ENCODE measurements at places on chromosomes 13 and 19.

- DNase-seq, result no peak
Observed at GRCh38 chr13:110394371-110394841, 87.3 kb downstream of the COL4A2 start.

DNA sequence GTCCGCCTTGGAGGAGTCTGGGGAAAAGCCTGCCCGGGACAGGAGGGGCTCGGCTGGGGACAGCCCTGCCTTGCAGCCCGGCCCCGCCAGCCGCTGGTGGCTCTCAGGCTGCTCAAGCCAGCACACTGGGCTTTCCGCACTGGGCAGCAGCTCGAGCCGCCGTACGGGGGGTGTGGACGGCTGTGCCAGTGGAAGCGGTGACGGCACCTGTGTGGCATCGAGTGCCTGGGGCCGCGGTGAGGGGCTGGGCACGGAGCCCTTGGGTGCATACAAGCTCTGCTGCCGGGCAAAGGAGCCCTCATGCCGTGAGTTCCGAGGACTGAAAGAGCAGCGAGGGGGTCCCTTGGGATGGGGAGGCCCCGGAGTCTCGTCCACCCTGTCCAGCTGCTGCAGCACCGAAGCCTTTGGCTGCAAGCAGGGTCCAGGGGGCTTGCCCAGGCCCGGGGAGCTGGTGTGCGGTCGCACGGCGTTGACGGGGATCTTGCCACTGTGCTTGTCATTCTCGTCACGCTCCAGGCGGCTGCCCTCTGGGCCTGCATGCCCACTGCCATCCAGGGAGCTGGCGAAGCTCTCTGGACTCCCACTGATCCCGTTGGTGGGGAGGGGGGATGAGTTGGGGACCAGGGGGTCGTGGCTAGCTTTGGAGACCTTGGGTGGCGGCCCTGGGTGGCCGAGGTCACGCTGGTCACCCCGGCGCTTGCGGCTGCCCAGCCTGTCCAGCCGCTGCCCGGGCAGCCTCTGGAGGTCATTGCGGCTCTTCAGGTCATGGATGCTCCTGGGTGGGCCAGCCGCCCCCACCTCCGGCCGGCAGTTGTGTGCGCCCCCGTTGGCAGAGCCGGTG, 4.7 kb upstream of the SLC35E1 start:
- DNase-seq, result no peak

- DNase-seq, result no peak
Observed at GRCh38 chr13:101116826-101117225, 299.5 kb downstream of the NALCN start.

DNA sequence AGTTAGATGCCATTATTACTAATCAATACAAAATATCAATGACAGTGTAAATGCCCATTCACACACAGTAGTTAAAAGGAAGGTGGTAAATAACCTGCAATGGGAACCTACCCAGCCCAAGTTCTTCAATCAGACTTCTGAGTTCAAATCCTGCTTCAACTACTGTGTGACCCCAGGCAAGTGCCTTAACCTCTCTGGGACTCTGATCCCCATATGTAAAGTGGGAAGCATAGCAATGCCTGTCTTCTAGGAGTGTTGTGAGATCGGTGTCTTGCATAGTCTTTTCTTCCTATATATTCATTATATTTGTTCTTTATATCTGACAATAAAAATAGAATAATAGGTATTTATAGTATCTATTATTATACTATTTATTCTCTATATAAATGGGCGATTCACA, 6.9 kb downstream of the TIMM13 start:
- no peak for DNase-seq

DNA sequence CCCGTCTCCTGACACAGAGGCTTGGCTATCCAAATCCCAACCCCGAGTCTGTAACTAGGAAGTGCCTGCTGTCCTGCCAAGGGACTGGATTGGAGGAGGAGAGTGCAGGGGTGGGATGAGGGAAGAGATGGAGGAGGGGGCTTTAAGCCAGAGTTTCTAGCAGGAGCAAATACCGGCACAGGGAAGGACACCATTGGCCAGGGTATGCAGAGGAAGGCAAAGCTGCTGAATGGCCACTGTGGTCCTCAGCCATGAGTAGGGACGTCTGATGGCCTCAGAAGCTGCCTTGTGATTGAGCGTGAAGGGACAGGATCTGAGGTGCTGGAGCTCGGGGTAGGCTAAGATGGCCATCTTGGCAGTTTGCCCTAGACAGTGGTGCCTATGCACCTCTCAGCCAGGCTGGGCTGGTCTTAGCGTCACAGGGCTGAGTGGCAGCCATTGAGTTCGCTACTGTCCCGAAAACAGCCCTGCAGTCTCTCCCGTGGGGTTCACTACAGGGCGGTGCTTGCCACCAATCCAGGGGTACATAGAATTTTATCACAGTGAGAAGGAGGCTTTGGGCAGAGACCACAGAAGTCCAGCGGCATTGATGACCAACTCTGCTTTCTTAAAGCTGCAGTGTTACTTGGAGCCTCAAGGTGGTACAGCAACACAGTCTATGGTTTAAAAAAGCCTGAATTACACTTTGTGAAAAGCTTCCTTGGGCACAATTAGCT, 61.8 kb downstream of the AKAP11 start:
- no peak for DNase-seq

DNA sequence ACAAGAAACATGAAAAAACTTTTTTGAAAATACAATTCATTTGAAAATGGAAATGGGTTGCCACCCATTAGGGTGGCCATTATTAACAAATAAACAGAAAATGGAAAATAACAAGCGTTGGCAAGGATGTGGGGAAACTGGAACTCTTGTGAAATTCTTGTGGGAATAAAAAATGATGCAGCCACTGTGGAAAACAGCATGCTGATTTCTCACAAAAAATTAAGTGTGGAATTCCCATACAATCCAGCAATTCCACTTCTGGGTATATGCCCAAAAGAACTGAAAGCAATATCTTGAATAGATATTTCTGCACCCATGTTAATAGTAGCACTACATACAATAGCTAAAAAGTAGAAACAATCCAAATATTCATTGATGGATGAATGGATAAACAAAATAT, 165.2 kb downstream of the DCLK1 start:
- no peak for DNase-seq

DNA sequence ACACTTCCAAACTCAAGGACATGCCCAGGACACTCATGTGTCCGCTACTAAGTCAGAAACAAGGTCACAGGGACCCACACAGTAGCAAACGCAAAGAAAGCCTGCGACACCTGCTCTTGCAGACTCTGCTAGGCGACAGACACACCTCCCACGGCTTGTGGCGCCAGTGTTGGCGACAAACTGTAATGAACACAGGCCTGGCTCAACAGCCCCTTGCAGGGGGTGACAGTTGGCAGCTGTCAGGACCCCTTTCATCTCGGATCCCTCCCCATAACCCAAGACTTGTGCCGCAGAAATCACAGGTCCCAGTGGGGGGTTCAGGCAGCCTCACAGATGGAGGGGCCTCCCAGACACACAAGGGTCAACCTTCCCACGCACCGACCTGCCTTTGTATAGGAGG, 364 bp downstream of the CKM start:
- no peak for DNase-seq

- DNase-seq, result no peak
Observed at GRCh38 chr19:8456064-8456463, 11.3 kb downstream of the HNRNPM start.

DNA sequence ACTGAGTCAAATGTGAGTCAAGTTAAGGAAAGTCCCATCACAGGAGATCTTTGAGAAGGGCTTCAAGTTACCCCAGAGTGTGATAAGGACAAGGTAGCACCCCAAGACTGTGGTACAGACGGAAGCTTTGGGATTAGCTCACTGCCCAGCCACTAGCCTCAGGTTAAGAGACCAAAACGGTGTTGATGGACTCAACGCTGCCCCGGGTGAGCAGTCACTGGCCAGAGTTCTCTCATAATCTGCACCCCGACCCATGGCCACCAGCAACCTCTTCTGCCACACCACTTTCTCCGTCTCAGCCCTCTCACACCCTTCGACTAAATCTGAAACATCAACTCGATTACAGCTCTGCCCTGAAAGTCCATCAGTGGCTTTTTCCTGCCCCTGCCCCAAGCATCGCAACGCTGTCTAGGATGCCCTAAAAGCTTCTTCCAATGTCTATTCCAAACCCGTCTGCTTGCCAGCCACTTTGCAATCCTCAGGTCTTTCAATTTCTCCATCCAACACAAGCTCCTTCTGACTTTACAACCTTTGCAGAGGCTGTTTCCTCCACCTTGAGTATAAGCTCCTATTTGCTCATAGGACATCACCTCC, 5.6 kb downstream of the HNRNPL start:
- no peak for DNase-seq

- DNase-seq, result no peak
Observed at GRCh38 chr19:58044391-58044790, 10.6 kb downstream of the ZSCAN1 start.

DNA sequence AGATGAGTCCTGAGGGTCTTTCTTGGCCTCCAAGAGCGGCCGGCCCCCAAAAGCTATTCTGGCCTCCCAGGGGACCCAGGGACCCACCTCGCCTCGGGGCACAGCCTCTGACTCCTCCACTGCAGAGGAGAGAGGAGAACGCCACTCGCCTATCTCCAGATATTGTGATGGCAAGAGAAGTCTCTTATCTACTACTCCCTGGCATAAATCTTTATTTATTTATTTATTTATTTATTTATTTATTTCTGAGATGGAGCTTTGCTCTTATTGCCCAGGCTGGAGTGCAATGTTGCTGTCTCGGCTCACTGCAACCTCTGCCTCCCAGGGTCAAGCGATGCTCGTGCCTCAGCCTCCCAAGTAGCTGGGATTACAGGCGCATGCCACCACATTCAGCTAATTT, 11.0 kb downstream of the SLC7A9 start:
- no peak for DNase-seq

DNA sequence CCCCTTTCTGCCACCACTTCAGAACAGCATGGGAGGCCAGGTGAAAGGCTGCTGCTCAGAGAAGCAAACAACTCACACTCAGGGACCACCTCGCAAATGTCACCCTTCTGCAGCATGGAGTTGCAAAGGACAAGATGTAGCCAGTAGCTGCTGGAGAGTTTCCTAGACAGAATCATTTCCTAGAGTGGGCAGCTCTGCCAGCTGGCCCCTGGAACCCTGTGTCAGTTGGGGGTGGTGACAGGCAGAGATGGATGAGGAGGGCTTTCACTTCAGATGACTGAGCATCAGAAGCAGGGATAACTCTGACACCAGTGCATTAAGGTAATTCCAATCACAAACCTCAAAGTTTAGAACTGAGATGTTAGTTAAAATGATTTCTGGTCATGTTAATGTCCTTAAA, 34.4 kb upstream of the EPHX3 start:
- no peak for DNase-seq

DNA sequence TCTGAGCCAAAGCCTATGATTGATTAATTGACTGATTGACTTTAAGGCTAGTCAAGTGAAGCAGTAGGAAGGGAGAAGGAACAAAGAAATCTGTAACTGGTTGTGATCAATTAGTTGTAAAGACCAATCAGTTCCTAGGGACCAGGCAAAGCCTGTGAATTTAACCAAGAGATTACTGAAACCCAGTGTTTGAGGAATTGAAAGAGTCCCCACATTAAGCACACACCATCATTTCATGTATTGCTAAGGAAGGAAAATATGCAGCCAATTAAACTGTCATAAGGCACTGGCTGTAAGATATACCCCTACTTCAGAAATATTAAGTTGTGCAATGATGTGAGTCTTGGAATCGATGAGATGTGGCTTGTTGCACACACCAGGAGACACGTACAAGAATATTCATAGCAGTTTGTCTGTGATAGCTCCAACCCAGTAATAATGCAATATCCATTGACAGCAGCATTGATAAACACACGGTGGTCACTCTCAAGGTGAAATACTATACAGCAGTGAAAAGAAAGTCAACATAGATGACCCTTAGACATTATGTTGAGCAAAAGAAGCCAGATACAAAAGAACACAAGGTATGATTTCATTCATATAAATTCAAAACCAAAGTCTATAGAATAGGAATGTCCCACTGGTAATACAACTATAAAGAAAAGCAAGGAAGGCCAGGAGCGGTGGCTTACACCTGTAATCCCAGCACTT, 9.0 kb downstream of the C19orf47 start:
- no peak for DNase-seq

DNA sequence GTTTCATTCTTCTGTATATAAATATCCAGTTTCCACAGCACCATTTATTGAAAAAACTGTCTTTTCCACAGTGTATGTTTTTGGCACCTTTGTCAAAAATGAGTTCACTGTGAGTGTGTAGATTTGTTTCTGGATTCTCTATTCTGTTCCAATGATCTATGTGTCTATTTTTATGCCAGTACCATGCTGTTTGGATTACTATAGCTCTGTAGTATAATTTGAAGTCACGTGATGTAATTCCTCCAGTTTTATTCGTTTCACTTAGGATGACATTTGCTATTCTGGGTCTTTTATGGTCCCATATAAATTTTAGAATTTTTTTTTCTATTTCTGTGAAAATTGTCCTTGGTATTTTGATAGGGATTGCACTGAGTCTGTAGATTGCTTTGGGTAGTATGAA, 11.0 kb upstream of the ZNF823 start:
- no peak for DNase-seq

DNA sequence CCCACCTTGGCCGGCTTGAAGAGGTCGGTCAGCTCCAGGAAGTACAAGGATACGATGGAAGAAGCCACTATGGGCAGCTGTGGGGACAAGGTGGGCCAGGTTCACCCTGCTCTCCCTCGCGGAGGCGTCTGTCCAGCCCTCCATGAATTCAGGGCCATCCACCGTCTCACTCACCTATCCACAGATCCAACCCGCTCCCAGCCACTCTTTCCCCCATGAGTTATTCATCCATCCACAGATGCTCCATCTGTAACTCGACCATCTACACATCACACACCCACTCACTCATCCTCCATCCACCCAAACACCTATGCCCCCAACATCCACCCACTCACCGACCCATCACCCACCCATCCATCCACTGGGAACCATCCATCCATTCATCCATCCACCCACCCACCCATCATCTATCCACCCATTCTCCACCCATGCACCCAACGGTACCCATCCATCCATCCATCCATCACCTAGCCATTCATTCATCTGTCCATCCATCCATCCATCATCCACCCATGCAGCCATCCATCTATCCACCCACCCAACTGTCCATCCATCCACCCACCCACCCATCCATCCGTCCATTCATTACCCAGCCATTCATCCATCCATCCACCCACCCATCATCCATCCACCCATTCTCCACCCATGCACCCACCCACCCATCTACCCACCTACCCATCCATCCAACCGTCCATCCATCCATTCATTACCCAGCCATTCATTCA, 5.8 kb downstream of the PLPPR3 start:
- no peak for DNase-seq

GRCh38 chr19:29978080-29978479, 36.0 kb downstream of the URI1 start:
- no peak for DNase-seq

GRCh38 chr19:50415661-50416033, 3.1 kb upstream of the SPIB start:
- no peak for DNase-seq

DNA sequence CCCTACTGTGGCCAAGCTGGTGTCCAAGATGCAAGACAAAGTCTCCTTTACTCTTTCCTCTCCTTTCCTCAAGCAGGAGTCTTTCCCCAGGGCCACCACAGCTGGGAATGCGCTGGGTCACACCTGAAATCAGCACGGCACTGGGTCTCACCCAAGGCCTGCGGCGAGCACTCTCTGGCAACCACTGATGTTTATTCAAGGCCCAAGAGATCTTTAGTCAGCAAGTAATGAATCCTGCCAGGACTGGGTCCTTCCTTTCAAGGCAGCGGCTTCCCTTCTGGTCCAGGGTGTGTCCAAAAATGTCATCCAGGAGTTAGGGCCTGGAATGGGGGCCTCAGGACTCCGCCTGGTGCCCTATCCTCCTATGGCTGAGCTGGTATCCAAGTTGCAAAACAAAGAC, 24.1 kb downstream of the BLOC1S3 start:
- DNase-seq, result no peak
